ENCODE measurements at places on chromosomes 6 and 20.

- DNase-seq: no peak
These were observed 109.1 kb downstream of the TSHZ2 start for GRCh38 chr20:53080969-53081871.

GRCh38 chr6:113854531-113855499 is 2.3 kb upstream of the MARCKS start:
- DNase-seq: peak; percentile 87

GRCh38 chr20:61535091-61535490 is 283.0 kb downstream of the CDH4 start:
- DNase-seq: no peak

DNA sequence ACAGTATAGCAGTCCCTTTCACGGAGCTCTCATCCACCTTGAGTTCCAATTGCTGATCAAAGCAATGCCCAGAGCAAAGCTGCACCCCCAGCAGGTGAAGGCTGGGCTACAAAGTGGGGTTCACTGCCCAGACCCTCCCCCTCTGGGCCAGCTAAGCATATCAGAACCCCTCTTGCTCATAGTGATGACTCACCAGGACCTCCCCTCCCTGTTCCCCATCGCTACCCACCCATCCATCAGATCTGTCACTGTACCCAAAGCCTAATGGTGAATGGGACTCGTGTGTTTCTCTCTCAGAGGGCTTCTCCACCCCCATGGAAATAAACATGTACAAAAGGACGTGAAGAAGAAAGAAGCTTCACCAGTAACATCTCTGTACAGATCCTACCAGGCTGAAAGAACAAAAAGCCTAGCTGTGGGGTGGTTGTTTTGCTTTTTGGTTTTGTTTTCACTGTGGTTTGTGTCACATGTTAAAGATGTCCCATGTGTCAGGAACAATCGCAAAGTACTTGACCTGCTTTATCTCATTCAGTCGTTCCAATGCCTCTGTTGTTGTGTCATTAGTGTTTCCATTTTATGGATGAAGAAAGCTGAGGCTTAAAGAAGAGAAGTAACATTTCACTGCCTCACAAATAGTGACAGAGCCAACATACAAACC is 518.5 kb downstream of the CD83 start:
- DNase-seq: peak; percentile 15

GRCh38 chr6:21708320-21708580 is 114.7 kb downstream of the SOX4 start:
- DNase-seq: no peak

DNA sequence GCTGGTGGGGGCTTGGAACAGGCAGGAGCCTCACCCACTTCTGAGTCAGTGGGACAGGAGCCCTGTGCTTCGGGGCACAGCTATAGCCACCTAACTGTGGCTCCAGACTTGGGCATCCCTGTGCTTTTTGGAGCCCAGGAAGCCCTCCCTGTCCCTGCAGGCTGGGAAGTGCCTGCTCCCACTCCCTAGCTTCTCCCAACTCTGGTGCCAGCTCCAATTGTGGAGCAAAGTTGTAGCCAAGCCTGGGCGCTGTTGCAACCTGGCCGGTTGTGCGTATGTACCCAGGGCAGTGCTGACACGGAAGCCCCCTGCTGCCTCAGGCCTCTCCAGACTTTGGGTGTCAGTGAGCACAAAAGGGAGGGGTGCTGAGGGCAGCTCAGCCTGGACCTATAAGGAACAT is 601.7 kb upstream of the GJE1 start:
- DNase-seq: no peak

DNA sequence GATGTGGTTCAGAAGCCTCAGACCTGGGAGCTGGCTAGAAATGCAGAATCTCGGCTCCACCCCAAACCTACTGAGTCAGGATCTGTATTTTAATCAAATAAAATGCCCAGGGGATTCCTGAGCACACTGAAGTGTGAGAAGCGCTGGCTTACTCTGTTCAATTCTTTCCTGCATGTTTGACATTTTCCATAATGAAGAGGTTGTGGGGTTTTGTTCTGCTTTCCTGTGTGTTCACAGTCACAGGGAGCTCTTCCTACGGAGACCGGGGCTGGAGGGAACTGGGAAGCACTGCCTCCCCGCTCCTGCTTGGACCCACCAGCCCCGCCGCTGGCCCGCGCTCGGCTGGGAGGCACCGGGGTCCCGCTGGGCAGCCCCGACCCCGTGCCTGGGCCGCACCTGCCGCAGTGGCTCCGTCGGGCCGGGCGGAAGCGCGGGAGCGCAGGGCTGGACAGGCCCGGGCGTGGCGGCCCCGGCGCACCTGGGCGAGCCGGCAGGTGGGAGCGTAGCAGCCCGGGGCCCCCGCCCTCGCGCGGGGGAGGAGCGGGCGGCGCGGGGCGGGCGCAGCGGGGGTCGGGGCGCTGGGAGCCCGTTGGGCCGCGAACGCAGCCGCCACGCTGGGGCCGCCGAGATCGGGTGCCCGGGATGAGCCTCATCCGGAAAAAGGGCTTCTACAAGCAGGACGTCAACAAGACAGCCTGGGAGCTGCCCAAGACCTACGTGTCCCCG is at the start of gene MAPK13:
Gene MAPK13, plus strand, starts transcription at position 573 of the 726 bp plus-strand sequence. Its CDS starts 70 bp downstream, at position 643.
- DNase-seq: peak; percentile 55

- no peak for DNase-seq
These were observed 97.7 kb downstream of the SYCP2 start for GRCh38 chr20:59835448-59836395.

DNA sequence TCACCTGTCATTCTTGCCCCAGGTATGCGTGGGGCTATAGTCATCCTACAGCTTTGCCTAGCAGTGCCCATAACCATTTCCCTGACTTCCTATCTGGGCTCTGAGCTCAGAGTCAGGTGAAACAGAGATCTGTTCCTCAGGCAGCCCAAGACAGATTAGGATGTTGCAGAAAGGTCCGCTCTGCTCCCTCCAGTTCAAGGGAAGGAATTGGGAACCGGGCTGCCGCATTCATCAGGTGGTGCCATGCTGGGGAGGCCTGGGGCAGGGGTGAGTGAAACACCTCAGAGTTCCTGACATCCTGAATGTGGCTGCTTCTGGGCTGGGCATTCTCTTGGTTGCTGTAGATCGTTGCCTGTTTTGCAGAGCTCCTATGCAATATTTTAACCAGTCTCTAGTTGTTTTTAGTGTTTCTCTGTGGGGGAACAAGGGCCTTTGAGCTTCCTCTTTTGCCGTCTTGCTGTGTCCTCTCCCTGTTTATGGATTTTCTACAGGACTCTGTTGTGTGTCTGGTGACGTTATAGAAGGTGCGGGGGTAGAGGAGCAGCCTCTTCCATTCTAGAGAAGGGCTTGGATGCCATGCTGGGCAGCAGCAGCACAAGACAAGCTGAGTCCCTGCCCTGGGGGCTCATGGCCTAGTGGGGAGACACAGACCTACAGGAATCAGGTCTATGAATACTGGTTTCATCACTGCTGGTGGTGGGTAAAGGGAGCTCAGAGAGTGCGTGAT is 9.2 kb downstream of the ENTPD6 start:
- no peak for DNase-seq

- DNase-seq: peak; percentile 44
These were observed 2.8 kb upstream of the RNASET2 start for GRCh38 chr6:166958926-166959861.

DNA sequence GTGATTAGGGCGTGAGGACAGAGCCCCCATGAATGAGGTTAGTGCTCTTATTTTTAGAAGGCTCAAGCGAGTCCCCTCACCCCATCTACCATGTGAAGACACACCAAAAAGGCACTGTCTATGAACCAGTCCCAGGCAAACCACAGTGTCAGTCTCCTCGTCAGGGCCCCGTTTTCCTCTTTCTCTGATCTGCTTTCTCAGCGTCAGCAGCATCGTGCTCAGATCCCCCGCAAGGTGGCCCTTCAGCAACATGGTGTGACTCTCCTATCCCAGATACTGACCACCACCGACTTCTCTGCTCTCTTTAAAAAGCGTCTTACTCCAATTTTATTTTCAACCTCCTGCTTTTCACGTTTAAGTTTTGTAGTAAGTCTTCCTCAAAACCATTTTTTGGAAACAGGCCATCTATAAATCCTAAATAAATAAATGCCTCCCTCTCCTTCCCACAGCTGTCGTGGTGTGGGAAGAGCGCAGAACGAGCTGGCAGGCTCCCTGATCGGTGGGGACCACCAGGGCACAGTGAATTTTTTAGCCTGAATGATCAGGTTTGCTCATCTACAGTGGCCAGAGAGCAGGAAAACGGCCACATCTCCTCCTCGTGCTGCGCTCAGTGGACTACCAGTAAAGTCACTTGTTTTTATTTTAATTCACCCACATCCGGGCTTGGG is 113.1 kb downstream of the BMP7 start:
- DNase-seq: no peak

- no peak for DNase-seq
These were observed 341.2 kb downstream of the ADGRB3 start for GRCh38 chr6:68976260-68976659.

- DNase-seq: no peak
These were observed 29.7 kb downstream of the SPDEF start for GRCh38 chr6:34526241-34526972.

GRCh38 chr6:4603856-4604369 is 172.3 kb upstream of the CDYL start:
- DNase-seq: no peak

- DNase-seq: no peak
These were observed 81.6 kb downstream of the MRPL14 start for GRCh38 chr6:44045672-44046015.

DNA sequence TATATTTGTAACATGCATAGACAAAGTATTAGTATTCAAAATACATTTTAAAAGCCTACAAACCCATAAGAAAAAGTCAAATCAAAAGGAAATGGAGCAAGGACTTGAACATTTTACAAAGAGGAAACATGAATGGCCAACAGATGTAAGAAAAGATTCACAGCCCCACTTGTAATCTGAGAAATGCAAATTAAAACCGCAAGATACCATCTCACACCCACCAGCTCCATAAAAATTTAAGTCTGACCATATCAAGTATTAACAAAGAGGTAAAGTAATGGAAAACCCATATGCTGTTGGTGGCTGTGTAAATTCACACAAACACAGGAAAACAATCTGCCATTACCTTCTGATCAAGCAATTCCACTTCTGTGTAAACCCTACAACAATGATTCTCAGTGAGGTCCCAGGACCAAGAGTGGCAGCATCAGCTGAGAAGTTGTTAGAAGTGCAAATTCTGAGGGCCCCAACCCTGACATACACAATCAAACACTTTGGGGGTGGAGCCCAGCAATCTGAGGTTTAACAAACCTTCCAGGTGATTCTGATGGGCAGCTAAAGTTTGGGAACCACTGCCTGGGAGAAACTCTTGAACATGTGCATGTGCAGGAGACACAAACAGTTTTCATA is 30.9 kb downstream of the BCL2L1 start:
- DNase-seq: no peak

DNA sequence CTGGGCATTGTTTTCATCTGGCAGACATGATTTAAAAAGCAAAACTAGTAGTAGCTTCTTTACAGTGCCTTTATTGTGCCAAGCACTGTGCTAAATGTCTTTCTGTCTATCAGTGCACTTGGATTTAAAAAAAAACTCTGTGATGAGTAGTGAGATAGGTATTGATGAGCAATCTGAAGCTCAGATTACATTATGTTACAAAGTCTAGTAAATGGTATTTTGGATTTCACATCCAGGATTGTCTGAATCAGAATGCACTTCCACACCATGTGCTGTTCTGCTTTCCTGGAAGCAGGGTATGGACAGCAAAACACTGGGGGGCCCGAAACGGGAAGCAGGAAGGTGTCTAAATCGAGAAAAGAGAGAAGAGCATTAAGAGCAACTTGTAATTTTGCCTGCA is 103.4 kb upstream of the CCN2 start:
- DNase-seq: no peak

DNA sequence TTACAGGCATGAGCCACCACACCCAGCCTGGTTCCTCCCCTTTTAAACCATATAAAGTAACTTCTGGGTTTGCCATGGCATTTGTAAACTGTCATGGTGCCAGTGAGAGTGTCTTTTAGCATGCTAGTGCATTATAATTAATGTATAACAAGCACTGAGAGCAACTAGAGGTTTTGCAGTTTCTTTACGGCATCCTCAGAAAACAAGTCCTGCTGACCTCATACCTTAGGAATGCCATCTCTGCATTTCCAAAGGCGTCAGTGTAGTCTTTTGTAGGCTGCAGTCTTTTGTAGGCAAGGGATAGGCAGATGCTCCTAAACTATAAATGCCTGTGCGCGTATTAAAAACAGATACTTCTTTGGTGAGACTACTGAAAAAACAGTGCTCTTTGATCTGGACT is 75.0 kb upstream of the EZR start:
- no peak for DNase-seq

DNA sequence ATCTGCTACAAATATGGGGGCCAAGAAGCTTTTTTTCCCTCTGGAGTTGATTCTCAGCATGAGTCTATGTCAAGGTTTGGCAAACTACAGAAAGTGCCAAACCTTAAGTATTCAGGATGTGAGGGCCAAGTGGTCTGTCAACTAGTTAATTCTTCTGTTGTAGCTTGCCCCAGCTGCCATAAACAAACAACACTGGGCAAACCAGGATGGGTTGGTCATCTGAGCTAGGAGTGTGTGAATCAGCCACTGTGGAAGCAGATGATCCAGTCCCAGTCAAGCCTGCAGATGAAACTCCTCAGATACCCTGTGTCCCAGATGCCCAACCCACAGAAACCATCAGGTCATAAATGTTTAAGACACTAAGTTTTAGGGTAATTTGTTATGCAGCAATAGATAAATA is 103.0 kb upstream of the MOCS1 start:
- DNase-seq: no peak

DNA sequence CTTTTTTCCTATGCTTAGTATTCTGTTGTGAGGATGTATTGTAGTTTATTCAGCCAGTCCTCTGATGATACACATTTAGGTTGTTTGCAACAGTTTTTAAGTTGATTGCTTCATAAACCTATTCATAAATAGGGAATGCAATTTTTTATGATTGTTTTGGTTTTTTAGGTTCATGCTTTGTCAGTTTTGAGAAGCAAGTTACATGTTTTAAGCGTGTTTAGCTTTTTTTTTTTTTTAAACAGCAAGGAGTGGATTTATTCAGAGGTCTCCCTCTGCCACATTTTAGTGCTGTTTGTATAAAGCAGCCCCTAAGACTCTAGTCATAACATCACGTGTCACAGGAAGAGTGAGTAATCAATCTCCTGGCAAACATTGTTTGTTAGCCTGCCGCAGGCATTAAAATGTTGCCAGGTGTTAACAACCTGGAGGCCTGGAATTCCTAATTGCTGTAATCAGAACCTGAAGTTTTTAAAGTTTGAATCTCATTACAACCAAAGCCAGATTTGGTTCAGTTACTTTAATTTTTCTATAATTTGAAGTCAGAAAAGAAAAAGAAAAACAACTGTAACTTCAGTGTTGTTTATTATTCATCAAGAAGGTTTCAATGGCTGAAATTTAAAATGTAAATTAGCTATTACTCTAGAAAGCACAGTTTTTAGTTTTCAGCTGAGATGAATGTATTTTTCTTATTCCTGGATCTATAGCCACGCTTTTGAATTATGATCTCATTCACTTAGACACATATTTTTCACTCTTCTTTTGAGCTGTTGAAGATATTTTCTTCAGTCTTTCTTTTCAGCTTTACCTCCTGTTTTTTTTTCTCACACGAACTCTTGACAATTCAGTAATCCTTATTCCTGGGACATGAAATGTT is 59.2 kb downstream of the KCNS1 start:
- DNase-seq: no peak

- no peak for DNase-seq
These were observed 31.4 kb downstream of the PRDM1 start for GRCh38 chr6:106117579-106117978.

Measured in GM06990 (cell line).